ENCODE measurements at places on chromosomes 5 and 9.

DNA sequence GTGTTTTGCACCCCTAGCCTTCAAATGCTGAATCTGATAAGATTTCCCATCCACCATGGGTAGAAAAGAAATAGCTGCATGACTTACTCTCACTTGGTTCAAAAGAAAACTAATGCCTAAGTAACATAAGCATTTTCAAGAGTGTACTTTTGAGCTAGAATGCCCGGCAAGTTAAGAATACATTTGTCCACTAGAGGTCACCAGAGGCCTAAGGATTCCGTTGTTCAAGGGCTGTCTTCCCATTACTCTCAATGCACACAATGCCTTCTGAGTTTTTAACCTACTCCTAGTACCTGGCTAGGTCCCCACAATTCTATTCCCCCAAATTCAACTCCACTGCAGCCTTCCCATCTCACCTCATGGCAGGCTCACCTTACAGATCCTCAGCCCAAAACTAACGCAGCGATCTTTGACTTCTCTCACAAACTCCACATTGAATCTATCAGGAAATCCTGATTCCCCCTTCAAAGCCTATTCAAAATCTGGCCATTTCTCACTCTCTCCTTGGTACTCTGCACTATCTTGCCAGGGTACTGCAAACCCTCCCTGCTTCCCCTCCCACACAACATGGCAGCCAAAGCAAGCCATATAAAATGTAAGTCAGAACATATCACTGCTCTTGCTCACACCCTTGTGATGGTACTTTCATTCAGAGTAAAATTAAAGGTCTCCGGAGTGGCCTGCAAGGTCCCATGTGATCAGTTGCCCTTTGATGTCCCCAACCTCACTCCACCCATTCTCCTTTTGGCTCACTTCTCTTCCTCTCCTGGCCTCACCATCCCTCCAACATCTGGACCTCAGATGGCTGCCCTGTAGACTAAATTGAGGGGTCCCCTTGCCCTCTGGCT, 13.4 kb downstream of the OXCT1 start:
- H3K4me3 ChIP-seq, result no peak overlapping the region
- no peak overlapping the region for H3K27ac ChIP-seq
- no peaks in the 10 kb centered on the region for H3K27me3 ChIP-seq
- DNase-seq, result peak; percentile 59
- no peaks in the 10 kb centered on the region for H3K4me1 ChIP-seq
- H3K36me3 ChIP-seq, result no peaks in the 10 kb centered on the region

- no peak overlapping the region for H3K4me3 ChIP-seq
- H3K4me1 ChIP-seq, result no peaks in the 10 kb centered on the region
- H3K36me3 ChIP-seq, result no peaks in the 10 kb centered on the region
- no peak for DNase-seq
- H3K27me3 ChIP-seq, result no peaks in the 10 kb centered on the region
Observed at GRCh38 chr9:70995511-70995910, 125.9 kb downstream of the TRPM3 start.

DNA sequence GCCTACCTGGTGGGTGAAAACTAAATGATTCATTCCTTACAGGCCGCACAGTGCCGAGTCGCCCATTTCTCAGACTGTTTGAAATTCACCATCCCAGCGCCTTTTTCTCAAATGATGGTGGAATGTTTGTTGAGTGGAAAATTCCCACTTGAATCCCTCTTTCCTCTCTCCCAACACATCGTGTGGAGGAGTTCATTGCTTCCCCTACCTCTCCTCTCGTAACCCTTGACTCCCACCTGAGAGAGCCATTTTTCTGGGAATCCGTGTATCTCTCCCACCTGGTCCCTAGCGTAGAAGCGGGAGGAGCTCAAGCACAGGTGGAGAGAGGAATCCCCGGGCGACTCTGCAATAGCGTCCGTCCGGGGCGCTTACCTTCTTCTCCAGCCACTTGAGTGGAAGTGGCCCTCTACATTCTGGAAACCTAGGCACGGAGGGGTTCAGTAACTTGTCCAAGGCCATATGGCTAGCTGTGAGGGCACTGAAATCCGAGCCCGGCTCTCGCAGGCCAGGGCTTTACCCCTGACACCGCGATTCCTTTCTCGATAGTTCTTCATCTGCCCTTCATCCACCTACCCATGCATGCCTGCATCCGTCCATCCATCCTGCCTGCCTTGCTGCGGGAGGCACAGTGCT, 683 bp downstream of the OSMR start:
- H3K4me3 ChIP-seq, result peak overlapping the region; percentile 71
- H3K27ac ChIP-seq, result peak overlapping the region; percentile 59
- H3K4me1 ChIP-seq, result peaks cover 4% of the 10 kb centered on the region
- DNase-seq, result no peak

DNA sequence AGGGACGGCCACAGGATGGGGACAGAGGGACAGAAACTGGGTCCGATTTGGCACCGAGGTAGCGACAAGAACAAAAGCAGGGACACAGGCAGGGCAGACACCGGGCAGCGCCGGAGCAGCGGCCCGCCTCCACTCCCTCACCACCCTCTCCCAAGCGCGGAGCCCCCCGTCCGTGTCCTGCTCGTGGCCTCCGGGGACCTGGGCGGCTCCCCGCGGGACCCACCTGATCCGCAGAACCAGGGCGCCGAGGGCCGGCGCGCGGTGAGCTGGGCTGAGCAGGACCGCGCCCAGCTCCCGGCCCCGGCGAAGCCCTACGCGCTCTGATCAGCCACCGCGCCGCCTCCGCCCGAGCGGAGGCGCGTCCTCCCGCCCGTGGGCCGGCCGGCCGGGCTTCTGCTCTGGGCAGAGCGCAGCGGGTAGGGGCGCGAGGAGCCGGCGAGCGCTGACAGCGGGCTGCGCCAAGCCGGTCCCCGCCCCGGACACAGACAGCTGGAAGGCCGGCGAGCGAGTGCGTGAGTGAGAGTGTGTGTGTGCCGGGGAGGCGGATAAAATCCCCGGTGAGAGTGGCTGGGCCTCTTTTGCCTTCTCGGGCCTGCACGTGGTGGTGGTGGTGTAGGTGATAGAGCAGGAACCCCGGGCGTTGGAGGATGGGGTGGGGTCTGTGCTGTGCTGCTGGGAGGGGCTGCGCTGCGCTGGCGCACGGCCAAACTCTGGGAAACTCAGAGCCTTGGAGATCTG, at the start of gene GGTA1:
TSS of gene GGTA1 (minus strand) at position 418 of the 738 bp plus-strand sequence. CDS start 31,922 bp downstream, outside the sequence.
- no peaks in the 10 kb centered on the region for H3K36me3 ChIP-seq
- peak within 1 kb of the TSS; percentile 35 for H3K27ac ChIP-seq
- peak within 1 kb of the TSS; percentile 48 for H3K4me3 ChIP-seq

DNA sequence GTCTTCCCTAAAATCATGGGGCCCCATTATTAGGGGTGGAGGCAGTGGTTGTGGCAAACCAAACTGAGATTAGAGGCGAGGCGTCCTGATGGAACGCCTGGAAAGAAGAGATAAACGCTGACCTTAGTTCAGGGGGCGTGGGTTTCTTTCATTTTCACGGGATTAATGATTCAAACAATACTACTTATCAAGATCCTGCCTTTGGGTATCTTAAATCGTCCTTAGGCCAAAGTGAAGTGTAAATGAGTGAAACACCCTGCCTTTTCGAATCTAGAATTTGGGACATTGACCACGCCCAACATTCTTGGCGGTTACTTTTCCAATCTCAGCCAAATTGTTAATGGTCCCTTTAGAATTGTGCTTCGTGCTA, 1.0 kb upstream of the UBTD2 start:
- peak overlapping the region; percentile 55 for H3K4me3 ChIP-seq
- peak overlapping the region; percentile 90 for H3K27ac ChIP-seq
- peaks cover 4% of the 10 kb centered on the region for H3K4me1 ChIP-seq
- H3K36me3 ChIP-seq, result no peaks in the 10 kb centered on the region
- no peak for DNase-seq

DNA sequence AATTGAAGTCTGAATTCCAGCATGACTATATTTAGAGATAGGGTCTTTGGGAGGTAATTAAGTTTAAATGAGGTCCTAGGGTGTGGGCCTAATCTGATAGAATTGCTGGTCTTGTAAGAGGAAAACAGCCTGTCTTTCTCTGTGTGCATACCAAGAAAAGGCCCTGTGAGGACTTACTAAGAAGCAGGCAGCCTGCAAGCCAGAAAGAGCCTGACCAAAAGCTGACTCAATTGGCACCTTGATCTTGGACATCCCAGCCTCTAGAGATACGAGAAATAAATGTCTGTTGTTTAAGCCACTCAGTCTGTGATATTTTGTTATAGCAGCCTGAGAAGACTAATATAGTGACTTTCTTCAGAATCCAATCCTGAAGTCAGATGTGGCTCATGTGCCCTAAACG, 14.6 kb downstream of the ARL14EPL start:
- no peaks in the 10 kb centered on the region for H3K36me3 ChIP-seq
- H3K27me3 ChIP-seq, result no peaks in the 10 kb centered on the region

GRCh38 chr5:181161534-181162175, 14.3 kb downstream of the OR2V2 start:
- DNase-seq, result peak; percentile 34
- peak overlapping the region; percentile 66 for H3K27ac ChIP-seq
- peaks cover 4% of the 10 kb centered on the region for H3K4me1 ChIP-seq

DNA sequence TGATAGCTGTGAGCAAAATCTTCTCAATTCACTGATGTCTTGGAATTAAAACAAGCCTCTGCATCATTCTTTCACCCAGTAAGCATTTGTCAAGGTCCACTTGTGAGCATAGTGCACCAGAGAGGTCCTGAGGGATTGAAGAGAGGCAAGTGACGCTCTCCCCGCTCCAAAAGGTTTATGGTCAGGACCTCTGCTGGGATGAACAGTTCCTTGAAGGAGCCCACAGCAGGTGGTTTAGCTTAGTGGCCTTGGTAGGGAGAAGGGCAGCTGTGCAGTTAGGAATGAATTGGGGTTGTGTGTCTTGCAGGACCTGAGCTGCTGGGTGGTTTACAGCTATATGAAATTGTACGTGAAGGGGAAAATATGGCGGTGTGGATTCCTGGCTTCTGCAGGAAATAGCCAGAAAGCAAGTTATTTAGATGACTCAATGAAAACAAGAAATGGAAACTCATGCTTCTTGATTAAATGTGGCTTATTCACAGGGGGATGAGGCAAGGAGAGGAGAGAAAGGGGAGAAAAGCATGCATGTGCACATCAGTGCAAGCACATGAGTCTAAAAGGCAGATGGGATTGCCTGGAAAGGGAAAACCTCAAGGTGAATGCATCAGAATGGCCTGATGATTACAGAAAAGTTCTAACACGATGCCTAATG, 42.0 kb downstream of the SUB1 start:
- no peak overlapping the region for H3K4me3 ChIP-seq
- H3K36me3 ChIP-seq, result no peaks in the 10 kb centered on the region
- H3K27me3 ChIP-seq, result no peaks in the 10 kb centered on the region

DNA sequence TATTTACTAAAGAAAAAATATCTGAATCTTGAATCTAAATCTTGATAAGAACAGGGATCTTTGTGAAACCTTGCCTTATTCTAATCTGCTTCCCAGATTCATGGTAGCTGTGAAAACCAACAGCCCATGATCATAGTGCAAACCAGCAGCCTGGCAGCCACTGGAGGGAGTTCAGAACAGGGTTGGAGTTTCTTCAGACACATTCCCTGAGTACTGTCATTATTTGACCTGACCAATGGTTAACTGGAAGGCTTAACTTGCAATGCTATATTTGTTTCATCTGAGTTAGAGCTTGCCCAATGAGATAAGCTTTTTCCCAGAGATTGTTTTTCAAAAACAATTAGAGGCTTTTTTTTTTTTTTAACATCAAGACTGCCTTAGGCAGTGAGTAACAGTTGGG, 47.8 kb downstream of the LOX start:
- H3K27me3 ChIP-seq, result no peaks in the 10 kb centered on the region
- no peak overlapping the region for H3K4me3 ChIP-seq
- no peaks in the 10 kb centered on the region for H3K4me1 ChIP-seq
- no peak overlapping the region for H3K27ac ChIP-seq

DNA sequence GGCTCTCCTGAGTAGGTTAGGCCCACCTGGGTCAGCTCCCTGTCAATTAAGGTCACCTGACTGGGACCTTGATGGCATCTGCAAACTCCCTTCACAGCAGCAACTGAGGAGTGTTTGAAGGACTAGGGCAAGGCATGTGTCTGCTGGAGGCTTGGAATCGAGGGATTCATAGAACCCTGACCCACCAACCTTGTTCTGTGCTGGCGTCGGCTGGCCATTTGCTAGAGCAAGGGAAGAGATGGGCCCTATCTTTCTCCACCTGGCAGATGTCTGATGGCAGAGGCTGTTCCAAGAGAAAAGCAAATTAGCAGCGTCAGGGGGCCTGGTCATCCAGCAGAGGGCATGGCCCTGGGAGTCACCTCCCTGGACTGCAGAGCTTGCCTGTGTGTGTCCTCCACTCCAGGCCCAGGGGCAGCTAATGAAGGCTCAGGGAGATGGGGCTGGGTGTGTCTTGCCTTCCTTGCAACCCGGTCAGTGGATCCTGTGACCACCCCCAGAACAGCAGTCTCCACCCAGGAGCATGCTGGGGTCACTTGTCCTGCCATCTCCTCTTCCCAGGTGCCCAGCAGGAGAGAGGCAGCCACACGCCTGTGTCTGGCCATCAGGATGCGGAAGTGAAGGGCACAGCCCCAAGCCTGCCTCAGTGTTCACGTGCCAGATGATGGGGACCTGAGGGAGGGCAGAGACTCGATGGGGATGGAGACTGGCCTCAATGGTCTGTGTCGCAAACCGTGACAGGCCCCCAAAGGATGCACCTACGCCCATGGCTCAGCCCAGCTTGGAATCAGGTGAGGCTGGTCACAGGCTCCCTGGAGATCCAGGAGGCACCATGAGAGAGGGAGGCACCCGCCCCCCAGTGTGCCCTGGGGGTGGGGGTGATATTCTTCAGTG, 53.9 kb downstream of the BARX1 start:
- no peaks in the 10 kb centered on the region for H3K27me3 ChIP-seq
- H3K27ac ChIP-seq, result no peak overlapping the region
- peak; percentile 5 for DNase-seq
- no peaks in the 10 kb centered on the region for H3K4me1 ChIP-seq
- no peak overlapping the region for H3K4me3 ChIP-seq

GRCh38 chr5:141437221-141437620, 6.9 kb downstream of the PCDHGA12 start:
- H3K27me3 ChIP-seq, result no peaks in the 10 kb centered on the region
- H3K36me3 ChIP-seq, result no peaks in the 10 kb centered on the region
- H3K4me1 ChIP-seq, result no peaks in the 10 kb centered on the region
- no peak overlapping the region for H3K4me3 ChIP-seq
- no peak for DNase-seq

GRCh38 chr9:33620738-33621439, 96.8 kb downstream of the ANKRD18B start:
- H3K4me3 ChIP-seq, result no peak overlapping the region
- DNase-seq, result no peak

GRCh38 chr5:149831492-149831891, 101.4 kb downstream of the PPARGC1B start:
- DNase-seq, result no peak
- H3K27me3 ChIP-seq, result no peaks in the 10 kb centered on the region
- no peak overlapping the region for H3K4me3 ChIP-seq
- H3K4me1 ChIP-seq, result no peaks in the 10 kb centered on the region
- no peak overlapping the region for H3K27ac ChIP-seq

GRCh38 chr9:108467653-108468324, 388.0 kb downstream of the ACTL7B start:
- no peak overlapping the region for H3K27ac ChIP-seq
- DNase-seq, result no peak
- H3K4me1 ChIP-seq, result peaks cover 4% of the 10 kb centered on the region
- H3K36me3 ChIP-seq, result no peaks in the 10 kb centered on the region
- no peaks in the 10 kb centered on the region for H3K27me3 ChIP-seq
- no peak overlapping the region for H3K4me3 ChIP-seq

- no peak overlapping the region for H3K27ac ChIP-seq
- no peak for DNase-seq
- no peak overlapping the region for H3K4me3 ChIP-seq
- no peaks in the 10 kb centered on the region for H3K36me3 ChIP-seq
Observed at GRCh38 chr5:17021602-17021932, 85.5 kb upstream of the MYO10 start.
